PC-9 (cell line): ENCODE measurements at places on chromosomes 2 and 18. TPM values are rescaled to one million over a fixed set of nuclear protein-coding genes. Genes with fewer than 3 reads are reported as not detected.

DNA sequence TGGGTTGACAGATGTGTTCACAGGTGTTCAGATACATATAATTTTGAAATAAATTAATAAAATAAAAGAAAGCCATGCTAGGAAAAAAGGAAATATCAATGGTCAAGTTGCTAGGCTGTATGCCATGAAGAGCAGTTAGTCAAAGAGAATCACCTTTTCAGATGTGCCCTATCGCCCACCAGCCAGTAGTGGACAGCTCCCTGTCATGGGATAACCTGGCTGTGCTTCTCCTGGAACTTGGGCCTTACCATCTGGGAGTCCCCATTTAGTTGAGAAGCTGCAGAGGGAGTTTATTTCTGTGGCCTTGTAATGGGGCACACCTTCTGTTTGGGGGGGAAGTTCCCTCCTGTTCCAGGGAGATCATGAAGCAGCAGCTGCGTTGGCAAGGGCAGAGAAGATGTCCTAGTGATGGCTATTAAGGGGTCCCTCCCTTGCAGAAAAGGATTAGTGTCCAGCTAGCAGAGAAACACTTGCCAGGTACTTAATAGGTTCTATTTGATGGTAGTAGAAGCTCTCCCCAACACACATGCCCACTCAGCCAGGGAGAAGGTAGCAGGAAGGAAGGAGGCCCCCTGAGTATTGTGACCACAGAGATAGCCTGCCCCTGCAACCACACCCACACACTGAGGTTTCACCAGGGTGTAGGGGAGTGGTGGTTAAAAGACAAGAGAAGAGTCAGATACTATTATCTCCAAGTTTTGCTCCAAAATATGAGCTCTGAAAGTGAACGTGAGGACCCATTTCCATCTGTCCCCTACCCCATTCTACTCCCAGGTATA lies 117.7 kb downstream of the B3GNT2 start:
- H3K4me3 ChIP-seq = no peak overlapping the region
- H3K27ac ChIP-seq = no peak overlapping the region

The AKAIN1 gene
- not detected in 2 replicates for total RNA-seq

The MEIS1 gene
- 5.4 and 9.1 TPM in 2 replicates for total RNA-seq

- H3K4me3 ChIP-seq = no peak overlapping the region
- 0 out of 2 replicates have a peak, but pooled peaks cover 4% of the 10 kb centered on the region for H3K36me3 ChIP-seq
- no peak overlapping the region for H3K27ac ChIP-seq
- peaks cover 35% of the 10 kb centered on the region for H3K4me1 ChIP-seq
- H3K27me3 ChIP-seq = no peaks in the 10 kb centered on the region
These were observed 122.6 kb downstream of the SMAD7 start for GRCh38 chr18:48828194-48828545.

DNA sequence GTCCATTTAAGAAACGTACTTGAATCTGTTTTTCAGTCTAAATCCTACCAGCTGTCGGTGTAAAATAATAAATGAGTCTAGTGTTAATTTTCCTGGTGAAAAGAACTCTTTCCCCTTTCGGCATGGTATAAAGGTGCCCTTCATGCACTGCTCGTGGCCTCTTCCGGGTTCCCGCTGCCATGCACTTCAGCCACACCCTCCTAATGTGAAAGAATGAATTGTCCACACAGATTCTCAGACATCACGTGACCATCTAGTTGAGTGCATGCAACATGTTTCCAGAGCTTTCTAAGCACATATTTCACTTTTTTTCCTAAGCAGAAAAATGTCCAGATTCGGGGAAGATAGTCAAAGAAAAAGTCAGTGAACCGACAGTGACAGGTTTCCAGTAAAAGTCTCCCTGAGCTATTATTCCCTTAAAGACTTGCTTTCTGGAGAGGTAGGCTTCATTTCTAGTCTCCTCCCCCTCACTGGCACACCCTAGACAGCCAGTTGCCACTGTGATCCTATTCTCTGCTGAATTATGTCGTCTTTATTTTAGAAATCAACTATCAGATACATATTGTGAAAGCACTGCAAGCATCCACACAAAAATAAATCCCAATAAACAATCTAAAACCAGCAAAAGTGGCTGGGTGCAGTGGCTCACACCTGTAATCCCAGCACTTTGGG lies 65.9 kb upstream of the RPL31 start:
- no peak for DNase-seq
- no peak overlapping the region for H3K4me3 ChIP-seq
- no peaks in the 10 kb centered on the region for H3K4me1 ChIP-seq
- H3K27me3 ChIP-seq = no peaks in the 10 kb centered on the region

GRCh38 chr2:143193121-143193520 lies 63.9 kb downstream of the ARHGAP15 start:
- H3K27ac ChIP-seq = no peak overlapping the region
- no peaks in the 10 kb centered on the region for H3K36me3 ChIP-seq
- no peaks in the 10 kb centered on the region for H3K4me1 ChIP-seq
- H3K27me3 ChIP-seq = no peaks in the 10 kb centered on the region
- DNase-seq = no peak

DNA sequence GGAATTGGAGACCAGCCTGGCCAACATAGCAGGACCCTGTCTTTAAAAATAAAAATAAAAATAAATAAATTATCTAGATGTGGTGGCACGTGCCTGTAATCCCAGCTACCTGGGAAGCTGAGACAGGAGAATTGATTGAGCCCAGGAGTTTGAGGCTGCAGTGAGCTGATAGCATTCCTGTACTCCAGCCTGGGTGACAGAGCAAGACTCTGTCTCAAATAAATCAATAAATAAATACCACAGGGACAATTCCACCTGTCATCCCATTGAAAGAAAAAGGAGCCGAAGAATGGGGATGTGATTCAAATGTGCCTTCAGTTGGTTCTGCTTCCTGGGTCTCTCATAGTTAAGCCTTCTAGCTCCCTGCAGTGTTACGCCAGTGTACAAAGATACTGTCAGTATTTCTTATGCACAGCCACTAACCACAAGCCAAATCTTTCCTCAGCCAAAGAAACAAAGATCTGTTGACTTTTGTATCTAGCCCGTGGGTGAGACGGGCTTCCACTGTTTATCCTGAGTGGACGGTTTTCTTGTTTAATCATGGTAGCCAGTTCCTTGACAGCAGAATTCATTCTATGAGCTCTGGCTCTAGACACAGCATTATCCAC lies 12.6 kb downstream of the LGALSL start:
- H3K4me3 ChIP-seq = no peak overlapping the region
- no peak overlapping the region for H3K27ac ChIP-seq
- H3K27me3 ChIP-seq = no peaks in the 10 kb centered on the region
